ENCODE measurements at places on chromosomes 1 and 21.

- no peak for DNase-seq
Observed at GRCh38 chr1:176785791-176786190, 322.8 kb downstream of the PAPPA2 start.

DNA sequence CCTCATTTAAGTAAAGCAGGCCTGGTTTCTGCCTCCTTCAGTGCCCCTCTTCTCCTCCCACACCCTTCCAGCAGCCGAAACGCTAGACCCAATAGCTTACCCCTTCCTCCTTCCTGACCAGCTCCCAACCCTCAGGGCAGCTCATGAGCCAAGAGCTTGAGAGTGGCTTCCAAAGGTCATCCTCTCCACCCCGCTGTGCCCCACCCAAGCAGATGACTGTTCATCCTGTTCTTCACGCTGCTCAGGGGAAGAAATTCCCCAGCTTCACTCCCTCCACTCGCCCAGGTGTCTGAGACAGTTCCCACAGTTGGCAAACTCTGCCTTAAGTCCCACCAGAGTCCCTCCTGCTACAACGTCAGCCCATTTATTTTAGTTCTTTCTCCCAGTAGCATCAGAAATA, 23.4 kb downstream of the ARHGEF19 start:
- DNase-seq, result no peak

DNA sequence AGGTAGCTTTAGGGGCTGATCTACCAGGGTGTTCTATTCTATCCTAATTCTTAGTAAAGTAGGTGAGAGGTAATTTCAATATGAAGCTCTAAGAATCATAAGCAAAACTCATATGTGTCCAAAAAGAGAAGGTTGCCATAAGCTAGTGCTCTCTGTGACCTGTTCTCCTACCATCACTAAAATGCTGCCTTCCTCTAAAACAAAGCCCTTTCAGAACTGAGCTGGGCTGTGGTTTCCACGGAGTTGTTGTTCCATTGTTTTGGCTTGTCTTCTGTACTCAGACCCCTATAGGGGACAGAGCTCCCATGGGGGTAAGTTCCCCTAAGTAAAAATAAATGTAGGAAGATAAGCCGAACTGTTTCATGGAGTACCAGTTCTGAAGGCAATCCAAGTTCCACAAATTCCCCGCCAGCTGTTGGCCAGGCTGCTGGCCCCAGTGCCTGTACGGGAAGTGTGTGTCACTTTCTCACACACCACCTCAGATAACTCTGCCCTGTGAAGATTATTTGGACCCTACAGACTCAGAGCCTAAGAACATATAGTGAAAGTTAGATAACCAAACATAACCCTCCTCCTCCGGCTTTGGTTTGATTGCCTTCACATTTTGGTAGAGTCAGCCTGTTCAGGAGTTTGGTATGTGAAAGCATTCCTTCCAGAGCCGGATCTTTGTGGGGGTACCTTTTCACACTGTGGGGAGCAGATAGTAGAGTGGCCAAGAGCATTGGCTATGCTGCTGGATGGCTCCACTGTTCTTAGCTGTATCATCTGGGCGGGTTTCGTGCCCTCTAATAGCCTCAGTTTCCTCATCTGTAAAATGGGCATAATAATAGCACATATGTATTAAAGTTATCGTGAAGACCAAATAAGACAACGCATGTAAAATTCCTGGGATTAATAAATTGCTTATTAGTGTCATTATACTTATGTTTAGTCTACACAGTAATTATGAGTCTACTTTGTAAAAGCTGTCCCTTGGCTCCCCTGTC, 10.8 kb downstream of the DPT start:
- DNase-seq, result no peak

- no peak for DNase-seq
Observed at GRCh38 chr1:98172022-98172421, 251.2 kb upstream of the DPYD start.

DNA sequence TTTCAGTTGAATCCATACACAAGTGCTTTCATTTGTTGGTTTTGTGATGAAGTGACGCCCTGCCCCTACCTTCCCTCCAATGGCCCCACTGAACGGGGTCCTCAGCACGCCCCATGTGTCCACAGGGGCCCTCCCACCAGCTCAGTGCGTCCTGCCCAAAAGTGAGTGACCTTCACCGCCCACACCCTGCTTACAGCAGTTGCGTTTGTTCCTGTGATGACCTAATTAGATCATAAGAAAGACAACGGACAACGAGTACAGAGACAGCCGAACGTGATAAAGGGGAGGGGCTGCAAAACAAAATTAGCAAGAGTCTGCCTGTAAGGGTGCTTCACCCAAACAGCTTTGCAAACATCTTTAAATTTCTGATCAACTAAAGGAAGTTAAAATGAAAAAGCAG, 38.2 kb upstream of the RIPK4 start:
- DNase-seq, result no peak

GRCh38 chr1:178271471-178271870, 177.6 kb downstream of the RASAL2 start:
- no peak for DNase-seq

- no peak for DNase-seq
Observed at GRCh38 chr1:151984313-151984956, 9.2 kb downstream of the S100A10 start.

- DNase-seq, result no peak
Observed at GRCh38 chr1:30754684-30755171, 2.8 kb downstream of the LAPTM5 start.

DNA sequence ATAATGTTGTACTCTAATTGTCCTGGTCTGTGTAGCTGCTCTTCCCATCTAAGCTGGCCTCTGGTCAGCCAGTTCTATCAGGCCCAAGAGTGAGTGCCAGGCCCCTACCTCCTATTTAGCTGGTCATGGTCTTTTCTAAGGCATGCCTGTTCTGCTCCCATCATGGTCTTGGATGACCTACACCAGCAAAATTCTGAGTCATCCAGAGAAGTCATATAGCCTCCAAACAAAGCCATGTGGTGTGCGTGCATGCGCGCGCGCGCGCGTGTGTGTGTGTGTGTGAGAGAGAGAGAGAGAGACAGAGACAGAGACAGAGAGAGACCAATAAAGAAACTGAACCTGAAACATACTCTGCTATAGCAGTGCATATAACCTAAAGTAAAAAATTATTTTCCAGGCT, 254.4 kb downstream of the BRINP2 start:
- no peak for DNase-seq

GRCh38 chr1:69510026-69510425, 57.7 kb upstream of the LRRC7 start:
- no peak for DNase-seq

DNA sequence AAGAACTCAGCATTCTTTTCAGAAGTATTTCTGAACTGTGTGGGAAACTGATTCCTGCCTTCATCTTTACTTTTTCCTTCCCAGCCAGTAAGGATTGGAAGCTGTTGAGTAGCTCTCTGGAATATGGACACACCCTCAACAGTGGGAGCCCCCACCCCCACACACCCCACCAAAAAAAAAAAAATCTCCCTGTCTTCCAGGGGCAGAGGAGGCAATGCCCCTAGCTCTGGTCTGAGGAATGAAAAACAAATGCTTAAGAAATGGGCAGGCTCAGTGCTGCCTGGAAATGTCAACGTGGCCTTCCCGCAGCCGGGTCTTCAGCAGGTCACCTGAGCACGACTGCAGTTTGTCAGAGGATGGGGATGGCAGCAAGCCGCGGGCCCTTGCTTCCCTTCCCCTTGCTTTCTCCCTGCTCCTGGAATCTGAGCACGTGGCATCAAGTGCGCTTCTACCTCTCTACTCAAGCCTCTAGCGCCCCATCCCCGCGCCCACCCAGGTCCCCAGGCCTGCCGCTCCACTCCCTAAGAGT, 479 bp downstream of the RGS16 start:
- DNase-seq, result no peak

- no peak for DNase-seq
Observed at GRCh38 chr1:198268784-198269645, 112.2 kb downstream of the NEK7 start.

DNA sequence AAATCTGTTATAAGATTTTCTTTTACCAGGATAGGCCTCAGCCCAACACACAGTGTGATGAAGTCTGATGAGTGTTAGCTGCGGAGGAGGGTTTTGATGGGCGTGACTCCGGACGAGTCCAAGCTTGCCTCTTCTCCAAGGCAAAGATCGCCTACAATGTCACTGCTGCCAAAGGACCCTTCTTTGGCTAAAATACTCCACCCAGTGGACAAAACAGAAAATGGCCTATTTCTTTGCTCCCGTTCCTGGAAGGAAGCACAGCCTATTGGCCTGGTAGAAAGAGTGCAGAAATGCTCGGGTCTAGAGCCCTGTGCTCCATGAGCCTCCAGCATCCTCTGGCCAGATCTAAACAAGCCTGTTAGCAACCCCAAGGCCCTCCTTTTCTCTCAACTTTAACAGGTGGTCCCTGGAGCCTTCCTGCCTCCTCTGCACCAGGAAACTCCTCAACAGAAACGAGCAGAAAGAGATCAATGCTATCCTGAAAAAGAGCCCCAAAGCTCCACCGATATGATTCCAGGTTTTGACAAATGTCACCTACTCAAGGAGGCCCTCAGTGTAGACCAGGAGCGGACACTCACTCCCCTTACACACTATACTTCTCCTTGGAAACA, 3.4 kb upstream of the CASQ2 start:
- peak; percentile 91 for DNase-seq

DNA sequence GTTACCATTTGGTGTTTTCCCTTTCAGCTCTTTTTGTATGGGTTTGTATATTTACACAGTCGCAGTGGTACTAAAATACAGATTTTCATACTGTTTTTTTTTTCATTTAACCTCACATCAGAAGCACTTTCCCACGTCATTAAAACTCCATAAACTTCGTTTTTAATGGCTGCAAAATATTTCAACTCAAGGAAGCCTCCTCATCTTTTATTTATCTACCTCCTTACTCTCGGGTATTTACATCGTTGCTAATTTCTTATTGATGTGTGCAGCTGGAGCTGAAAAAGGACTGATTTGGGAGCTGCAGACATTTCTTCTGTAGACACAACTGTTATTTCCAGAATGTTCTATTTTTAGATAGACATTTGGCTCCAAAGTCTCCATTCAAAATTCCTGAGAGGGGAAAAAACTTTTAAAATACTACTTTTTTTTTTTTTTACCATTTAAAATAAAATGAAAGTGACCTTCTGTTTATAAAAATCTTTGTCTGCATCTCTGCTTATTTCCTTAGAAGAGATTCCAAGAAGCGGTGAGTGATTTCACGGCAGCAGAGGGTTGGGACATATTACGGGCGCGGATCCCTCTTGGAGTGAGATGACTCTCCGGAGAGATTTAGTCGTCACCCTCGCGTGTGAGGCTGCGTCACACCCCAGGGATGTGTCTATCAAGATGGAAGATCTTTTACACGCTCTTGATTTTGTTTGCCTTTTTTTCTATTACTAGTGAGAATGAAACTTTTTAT, 10.1 kb downstream of the RUNX3 start:
- DNase-seq, result no peak

- DNase-seq, result peak; percentile 25
Observed at GRCh38 chr1:92754000-92754718, 30.7 kb downstream of the EVI5 start.

DNA sequence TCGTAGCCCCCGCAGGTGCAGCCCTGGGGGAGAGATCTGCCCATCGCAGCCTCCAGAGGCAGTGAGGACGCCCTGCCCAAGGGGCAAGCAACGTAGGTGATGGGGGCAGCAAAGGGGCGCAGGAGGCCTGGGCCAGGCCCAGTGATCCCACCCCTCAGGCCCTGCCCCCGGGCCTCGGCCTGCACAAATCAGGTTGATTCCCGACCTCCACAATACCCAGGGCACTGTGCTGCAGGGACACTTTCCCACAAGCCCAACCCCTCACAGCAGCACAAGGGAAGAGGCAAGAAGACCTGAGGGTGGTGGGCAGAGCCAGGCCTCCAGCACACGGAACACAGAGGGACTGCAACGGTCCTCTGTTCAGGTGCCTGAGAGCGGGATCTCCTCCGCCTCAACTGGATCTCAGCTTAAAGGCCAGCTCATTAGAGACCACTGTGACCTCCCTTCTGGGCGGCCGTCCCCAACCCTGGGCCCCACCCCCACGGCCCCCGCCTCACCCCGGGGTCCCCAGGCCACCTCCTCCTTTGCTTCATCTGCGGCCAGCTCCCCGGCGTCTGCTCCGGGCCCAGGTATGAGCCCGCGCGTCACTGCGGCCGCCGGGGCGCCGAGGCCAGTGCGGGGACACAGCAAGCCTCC, 812 bp upstream of the ARF1 start:
- DNase-seq, result peak; percentile 30

- DNase-seq, result no peak
Observed at GRCh38 chr1:205495237-205495823, 9.1 kb upstream of the CDK18 start.

GRCh38 chr1:44784094-44785028, 3.6 kb downstream of the BEST4 start:
- no peak for DNase-seq

- no peak for DNase-seq
Observed at GRCh38 chr1:93588955-93589354, 92.7 kb downstream of the BCAR3 start.

DNA sequence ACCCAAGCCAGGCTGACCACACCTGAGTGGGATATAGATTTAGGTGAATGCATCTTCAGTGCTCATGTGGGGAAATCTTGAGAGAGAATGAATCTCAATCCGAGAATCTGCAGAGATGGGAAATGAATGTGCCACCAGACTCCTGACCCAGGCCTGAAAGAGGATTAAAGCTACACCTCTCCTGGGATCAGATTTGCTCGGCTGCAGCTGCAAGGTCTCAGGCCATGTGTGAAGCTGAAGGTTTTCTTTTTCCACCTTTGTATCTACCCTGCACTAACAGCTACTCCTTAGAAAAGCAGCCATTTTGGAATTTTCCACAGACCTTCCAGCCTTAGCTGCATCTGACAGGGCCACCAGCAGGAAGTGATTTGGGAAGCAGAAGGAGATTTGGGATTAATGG, 18.3 kb downstream of the GPR3 start:
- no peak for DNase-seq

DNA sequence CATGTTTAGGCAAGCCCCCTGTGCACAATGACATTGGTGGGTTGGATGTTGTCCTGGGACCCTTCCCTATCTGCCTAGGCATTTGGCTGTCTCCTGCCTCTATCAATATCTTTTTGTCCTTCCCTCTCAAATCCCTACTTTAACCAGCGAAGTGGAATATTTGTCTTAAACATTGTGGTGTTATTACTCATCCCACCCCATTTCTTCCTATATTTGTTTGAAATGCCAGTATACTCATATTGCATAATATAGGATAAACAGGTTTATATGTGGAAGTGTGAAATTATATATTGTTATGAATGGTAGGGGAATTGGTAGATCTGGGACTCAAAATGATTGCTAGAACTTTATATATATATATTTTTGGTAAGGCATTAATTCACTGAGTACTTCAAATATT, 80.0 kb downstream of the ADGRL2 start:
- no peak for DNase-seq
